Skin of body (tissue), 3 donors: ENCODE measurements at places on chromosomes 5 and 9. TPM values are rescaled to one million over a fixed set of nuclear protein-coding genes. Genes with fewer than 3 reads are reported as not detected.

DOCK2 gene
- 20.6 TPM for total RNA-seq

DNAJA1 gene
- total RNA-seq = 66.0 TPM

CDK5RAP2 gene
- total RNA-seq = 44.8 TPM

DNA sequence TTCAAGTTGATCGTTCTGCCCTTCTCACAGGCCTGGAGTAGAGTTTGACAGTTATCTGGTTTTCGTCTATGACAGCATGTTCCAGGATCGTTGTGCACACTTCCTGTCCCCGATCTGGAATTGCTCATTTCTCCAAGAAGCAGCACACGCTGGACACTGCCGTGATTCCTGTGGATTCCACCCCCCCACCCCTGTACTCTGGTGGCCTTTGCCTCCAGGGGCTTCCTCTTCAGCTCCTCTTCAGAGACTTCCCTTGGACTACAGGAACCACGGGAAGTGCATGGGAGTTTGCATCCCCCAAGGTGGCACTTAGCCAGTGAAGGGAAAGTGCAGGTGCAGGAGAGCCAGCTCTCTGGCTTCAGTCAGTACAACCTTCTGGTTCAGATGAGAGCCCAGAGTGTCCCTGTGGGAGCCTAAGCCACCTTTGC, 160.7 kb downstream of the CACNA1B start:
- DNase-seq = no peak

DNA sequence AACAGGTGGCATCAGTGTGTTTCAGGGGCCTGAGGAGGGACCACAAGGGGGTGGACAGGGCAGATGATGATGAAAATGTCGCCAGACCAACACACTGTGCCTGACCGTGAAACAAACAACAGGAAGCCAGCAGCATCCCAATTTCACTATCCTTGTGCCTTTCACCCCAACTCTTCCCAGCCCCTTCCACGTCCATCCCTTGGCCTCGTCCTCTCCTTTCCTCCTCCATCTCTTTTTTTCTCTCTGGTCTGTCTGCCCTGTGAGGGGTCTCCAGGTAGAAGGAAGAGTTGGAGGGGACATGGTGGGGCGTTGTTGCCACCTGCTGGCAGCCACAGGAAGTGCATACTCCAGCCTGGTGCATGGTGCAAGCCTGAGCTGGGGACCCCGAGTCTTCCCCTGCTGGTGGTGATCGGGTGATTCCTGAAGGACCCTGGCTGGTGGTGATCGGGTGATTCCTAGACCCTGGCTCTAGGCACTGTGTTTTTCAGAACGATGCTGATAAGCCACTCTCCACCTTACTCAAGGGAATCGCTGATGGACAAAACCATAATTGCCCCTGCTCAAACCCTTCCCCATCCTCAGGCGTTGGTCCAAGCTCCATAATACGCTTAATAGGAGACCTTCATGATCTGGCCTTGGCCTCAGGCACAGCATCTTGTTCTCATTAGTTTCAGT, 21.7 kb upstream of the NSD1 start:
- peak; percentile 22 for DNase-seq

DNA sequence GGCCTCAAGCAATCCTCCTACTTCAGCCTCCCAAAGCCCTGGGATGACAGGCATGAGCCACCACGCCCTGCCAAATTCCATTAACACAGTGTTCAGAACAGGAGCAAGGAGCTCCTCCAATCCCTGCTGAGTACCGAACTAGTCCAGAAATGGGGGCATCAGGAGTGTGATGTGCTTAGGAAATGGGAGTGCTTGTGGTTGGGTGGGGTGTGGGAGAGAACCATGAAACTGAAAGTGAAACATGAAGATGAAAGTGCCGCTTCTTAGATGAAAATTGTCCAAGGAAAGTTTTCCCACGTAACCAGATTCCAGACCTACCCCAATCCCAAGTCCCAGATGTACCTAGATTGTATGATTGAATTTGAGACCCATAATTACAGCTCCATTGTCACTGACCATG, 16.7 kb upstream of the ZNF131 start:
- DNase-seq = no peak
